ENCODE measurements at places on chromosomes 5 and 9.

DNA sequence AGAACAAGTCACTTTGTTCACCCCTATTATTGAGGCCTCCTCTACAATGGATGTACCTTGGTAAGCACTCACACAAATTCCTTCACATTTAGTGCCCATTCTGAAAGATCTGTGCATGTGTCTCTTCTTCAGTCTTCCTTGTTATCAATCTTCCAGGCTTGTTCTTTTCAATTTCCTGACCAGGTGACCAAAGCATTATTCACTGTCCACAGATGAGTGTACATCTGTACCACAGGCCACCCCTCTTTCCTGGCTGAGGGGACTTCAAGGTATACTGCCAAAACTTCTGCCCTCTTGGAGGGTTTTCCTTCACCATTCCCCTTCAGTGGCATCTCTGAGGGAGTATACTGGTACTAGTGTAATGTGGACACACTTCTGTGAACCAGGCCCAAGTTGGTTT lies 25.5 kb upstream of the STOM start:
- no peak for DNase-seq

DNA sequence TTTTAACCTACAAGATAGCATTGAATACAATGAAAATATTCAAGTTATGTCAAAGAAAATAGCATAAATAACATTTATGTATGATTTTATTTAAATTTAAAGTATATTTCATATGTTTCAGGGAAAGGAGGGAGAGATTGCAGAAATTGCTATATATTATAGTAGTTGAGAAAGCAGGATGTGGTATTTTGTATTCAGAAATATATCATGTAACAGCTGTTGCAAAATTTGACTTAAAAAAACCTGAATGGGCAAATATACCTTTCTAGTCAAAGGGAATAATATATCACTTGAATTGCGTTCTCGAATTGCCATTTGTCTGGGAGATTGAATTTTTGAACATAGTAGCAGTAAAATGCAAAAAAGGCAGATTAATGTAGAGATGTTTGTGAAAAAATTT lies 80.6 kb downstream of the PAM start:
- no peak for DNase-seq

- no peak for DNase-seq
These were observed 1.3 kb downstream of the STOM start for GRCh38 chr9:121368745-121369144.

DNA sequence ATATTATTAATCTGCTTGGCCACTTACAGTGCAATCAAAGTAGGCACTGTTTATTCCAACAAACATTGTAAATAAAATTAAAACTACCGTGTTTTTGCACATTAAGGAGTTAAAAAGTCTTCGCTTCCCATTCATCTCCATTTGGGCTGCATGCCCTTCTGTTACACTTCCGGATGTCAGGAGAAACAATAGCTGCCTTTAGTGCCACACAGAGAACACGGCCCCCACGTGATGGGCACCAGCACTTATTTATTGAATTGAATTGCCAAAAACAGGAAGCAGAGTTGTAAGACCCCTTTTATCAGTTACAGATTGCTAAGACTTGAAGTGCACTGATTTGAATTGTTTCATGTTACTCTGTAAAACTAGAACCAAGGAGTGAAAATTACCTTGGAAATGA lies 80.4 kb downstream of the LHFPL2 start:
- DNase-seq = no peak

DNA sequence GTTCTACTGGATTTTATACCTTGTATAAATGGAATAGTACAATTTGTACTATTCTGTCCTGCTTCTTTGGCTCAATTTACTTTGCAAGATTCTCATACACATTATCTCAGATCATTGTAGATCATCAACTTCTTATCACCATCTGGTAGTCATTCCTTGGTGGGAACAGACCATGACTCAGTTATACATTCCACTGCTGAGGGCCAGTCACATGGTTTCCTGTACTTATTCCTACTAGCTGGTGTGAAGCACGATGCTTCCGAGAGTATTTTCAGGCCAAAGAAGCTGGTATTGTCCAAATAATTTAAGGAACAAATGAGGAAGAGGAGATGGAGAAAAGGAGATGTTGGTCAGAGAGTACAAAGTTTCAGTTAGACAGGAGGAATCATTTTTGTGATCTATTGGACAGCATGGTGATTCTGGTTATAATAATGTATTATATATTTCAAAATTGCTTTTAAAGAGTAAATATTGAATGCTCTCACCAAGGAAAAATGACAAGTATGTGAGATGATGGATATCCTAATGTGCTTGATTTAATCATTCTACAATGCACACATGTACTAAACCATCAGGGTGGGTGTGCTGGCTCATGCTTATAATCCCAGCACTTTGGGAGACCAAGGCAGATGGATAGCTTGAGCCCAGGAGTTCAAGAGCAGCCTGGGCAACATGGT lies 124.1 kb downstream of the SYK start:
- DNase-seq = no peak

DNA sequence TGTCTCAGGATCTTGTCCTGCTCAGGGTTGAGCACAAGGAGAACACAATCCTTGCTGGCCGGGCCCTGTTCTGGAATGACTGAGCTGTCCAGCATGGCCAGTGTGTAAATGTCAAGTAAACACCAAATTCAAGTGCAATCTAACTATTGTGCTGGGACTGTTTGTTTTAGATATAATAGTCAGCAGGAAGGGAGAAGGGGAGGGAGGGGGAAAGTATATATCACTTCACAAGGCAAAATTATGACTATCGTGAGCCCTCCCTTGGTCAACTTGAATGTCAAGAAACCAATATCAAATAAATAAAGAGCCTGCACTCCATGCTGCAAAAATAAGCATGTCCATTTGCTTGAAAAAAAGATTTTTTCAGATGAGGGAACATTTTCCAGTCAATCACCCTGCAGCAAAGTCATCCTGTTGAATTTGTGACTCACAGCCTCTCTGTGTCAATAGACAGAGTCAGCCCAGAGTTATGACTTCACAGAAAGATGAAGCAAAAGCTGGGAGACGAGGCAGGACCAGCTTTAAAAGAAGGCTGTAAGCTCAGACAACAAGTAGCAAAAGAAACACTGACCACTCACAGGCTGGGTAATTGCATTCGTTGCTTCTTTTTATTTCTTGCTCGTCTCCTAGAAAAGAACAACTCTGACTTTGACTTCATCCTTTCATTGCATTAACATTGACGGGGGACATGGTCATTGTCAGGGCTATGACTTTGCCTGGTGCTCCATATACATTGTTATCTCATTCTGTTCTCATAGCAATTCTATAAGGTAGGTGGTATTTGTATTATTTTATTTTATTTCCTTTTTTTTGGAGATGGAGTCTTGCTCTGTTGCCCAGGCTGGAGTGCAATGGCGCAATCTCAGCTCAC lies 15.3 kb upstream of the KLF4 start:
- peak; percentile 16 for DNase-seq

- DNase-seq = peak; percentile 73
These were observed 19.7 kb downstream of the ANXA2R start for GRCh38 chr5:43020399-43020746.

GRCh38 chr5:144711172-144711571 lies 540.5 kb downstream of the KCTD16 start:
- no peak for DNase-seq

DNA sequence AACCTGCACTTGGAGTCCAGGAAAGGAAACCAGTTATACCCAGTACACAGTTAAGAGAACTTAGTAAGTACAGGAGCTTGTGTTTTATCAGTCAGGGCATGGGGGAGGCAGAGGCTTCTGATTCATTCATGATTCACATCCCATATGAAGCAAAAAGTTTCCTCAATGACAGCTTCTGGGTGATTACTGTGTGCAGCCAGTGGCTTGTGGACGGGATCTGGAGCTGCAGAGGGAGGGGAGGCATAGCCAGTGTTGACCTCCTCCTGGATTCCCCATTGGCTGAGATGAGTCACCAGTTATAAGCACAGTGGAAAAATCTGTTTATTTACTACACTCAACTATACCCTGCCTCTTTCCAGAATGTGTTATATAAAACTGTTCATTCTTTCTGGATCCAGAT lies 17.7 kb downstream of the IL31RA start:
- DNase-seq = peak; percentile 94

GRCh38 chr5:177467436-177467835 lies 6.0 kb downstream of the DBN1 start:
- no peak for DNase-seq

- no peak for DNase-seq
These were observed 13.6 kb upstream of the ADAMTS12 start for GRCh38 chr5:33905381-33905780.
